HCEC 1CT (cell line): ENCODE measurements at places on chromosomes 6 and 20.

GRCh38 chr6:28525496-28526039, at the start of gene GPX5:
GPX5 (plus strand) TSS chr6:28525881; CDS start chr6:28526014, 133 bp downstream.
- DNase-seq: no peak

- no peak for DNase-seq
Observed at GRCh38 chr20:63176427-63177133, 39.4 kb downstream of the YTHDF1 start.

DNA sequence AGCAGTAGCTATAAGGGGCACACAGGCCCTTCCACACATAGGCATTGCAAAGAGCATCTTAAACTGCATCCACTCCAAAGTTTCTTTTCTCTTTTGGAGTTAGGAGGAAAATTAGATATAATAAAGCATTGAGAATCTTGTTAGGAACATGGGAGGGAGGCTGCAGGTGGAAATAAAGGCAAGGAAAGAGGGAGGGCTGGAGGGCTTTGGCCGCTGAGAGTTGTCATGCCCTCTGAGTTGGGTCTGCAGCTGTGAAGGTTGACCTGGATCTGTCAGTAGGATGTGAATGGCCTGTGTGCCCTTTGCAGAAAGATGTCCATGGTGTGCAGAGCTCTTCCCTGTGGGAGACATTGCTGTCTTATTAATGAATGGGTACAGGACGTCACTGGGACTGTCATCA, 134.0 kb downstream of the FNDC1 start:
- DNase-seq: no peak

DNA sequence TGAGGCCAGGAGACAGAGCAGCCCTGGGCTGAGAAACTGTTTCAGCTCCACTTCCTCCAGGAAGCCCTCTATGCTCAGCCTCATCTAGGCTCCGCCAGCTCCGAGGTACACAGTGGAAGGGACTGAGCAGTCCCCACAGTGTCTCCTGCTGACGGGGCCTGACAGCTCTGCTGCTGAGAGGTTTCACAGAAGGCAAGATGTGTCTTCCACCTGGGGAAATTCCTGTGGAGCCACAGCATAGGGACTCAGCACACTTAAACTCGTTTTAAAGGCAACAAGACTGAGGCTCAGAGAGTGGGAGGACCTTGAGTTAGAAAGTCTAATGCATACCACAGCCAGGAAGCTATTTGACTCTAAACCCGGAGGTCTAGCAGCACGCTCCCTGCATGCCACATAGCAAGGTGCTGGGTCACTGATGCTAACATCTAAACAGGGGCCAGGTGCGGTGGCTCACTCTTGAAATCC, 6.8 kb downstream of the ADA start:
- no peak for DNase-seq

DNA sequence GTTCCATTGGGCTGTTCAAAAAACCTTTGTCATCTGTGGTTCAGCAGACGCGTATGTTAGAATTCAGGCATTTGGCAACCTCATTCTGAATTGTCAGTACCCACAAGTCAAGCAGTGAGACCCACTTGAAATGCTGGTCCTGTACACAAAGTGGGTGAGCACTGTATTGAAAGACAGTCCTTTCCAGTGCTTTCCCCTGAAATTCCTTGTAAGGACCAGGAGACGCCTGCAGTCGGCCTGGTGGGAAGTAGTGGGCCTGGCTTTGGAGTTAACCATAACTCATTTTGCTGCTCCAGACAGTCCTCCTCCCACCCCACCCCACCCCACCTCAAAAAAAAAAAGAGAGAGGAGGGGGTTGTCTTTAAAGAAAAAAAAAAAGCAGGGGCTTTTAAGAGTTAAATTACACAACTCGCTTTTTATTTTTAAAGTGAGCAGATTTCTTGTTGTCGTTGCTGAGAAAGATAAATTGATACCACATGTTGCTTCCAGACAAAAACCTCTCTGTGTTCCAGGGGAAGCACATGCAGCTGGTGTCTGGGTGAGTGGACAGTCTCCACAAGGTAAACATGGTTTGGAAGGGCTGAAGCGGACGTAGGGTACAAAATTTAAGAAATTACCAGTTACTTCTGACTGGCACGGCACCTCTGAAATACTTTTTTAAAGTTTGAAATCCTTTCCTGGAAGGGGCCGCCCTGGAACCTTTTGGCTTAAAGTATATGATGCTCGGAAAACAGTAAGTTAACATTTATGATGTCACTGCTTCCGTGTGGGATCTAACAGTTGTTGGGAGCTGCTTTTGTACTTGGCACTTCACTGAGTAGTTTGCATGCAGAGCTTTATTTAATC, 95.3 kb downstream of the FOXO3 start:
- peak; percentile 70 for DNase-seq
